ENCODE measurements at places on chromosomes 12 and 14. TPM values are rescaled to one million over a fixed set of nuclear protein-coding genes. Genes with fewer than 3 reads are reported as not detected.

- peak; percentile 71 for DNase-seq
Observed at GRCh38 chr12:68746572-68747180, 700 bp downstream of the SLC35E3 start.

GRCh38 chr12:9697619-9698018 lies 28.1 kb downstream of the CLEC2D start:
- no peak for DNase-seq

- DNase-seq: peak; percentile 13
Observed at GRCh38 chr14:66662374-66662773, 154.4 kb downstream of the GPHN start.

DNA sequence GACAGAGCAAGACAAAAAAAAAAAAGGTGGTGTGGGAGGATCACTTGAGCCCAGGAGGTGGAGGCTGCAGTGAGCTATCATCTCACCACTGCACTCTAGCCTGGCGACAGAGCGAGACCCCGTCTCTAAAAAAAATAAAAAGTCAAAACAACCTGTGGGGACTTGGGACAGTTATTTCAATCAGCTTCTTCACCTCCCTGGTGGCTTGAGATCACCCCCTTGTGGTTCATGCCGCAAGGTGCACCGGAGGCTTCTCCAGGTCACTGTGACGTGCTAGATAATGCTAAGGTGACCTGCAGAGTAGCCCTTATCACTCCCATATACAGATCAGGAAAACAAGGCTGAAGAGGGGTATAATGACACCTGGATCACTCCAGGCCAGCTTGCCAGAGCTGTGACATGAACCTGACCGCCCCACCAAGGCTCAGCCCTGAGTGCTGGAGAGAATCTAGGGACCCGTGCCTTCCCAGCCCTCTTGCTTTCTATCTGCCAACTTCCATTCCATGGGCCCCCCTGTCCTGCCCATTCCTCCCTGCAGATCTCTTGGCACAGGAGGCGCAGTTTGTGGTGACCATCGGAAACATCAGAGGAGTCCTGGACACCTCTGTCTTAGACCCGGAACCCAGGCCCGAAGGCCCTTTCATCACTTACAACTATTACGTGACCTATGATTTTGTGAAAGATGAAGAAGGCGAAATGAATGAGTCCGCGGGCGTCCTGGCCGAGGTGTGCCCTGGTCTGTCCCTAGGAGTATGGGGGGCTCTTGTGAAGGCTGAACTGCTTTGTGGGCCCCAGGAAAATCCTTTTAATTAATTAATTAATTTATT lies 8.1 kb downstream of the LRRC43 start:
- DNase-seq: peak; percentile 36

DNA sequence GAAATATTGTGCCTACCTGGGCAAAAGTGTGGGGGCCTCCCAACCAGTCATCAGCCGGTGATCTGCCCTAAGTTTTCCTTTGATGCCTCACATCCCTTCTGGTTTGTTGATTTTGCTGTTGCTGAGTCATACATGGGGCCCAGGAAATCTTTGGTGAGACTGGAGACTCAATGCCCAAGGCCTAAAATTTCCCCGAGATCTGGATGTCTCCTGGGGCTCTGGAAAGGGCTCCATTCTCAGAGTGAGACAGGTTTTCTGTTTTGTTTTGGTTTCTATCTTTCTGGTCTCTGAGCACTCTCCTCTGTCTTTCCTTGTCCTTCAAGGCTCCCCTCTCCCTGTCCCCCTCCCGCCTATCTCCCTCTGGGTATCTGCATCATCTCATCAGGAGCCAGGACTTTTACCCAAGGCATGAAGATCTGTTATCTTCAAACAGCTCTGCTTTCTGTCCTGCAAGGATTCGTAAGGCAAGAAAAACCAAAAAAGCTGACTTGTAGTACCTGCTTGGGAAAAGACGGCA lies 152.8 kb upstream of the MAX start:
- peak; percentile 89 for DNase-seq

DNA sequence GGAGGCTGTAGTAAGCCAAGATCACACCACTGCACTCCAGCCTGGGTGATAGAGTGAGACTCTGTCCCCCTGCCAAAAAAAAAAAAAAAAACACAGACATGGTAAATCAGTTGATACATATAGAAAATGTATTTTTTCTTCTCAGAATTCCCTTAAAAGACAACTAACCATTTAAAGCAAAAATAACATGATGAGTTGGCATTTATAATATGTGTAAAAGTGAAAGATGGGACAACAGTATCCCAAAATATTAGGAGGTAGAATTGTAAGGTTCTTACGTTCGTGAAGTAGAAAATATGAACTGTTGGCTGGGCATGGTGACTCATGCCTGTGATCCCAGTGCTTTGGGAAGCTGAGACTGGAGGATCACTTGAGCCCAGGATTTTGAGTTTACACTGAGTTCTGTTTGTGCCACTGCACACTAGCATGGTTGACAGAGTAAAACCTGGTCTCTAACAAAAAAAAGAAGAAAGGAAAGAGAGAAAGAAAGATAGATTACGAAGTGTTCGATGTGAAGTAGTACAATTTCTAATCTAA lies 296.7 kb downstream of the FBXL14 start:
- DNase-seq: no peak

Gene CPM
- 0.36 TPM for total RNA-seq

Gene AQP2
- total RNA-seq: not detected

Gene RBM19
- total RNA-seq: 9.7 TPM

Gene ZFHX2
- total RNA-seq: not detected

Gene SLC8B1
- 11.9 TPM for total RNA-seq

Gene IFT81
- total RNA-seq: 23.4 TPM

Gene CRIP1
- not detected for total RNA-seq

Gene LRRC10
- total RNA-seq: not detected
